ENCODE measurements at places on chromosomes 12 and 14.

- no peak for DNase-seq
Measured at GRCh38 chr12:26176725-26177124, 18.6 kb upstream of the SSPN start.

DNA sequence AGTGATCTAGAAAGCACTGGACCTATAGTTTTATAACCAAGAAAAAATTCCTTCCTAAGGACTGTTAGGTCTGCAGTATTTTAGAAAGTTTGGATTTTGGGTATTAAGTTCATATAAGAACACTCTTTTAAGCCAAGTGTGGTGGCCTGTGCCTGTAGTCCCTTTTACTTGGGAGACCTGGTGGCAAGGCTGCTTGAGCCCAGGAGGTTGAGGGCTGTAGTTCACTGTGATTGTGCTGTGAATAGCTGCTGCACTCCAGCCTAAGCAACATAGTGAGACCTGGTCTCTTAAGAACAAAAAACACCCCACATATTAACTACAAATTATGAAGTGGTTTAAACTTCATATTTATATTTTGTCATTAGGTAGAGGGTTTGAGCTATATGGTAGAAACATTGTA is 9.7 kb downstream of the DNM1L start:
- no peak for DNase-seq

DNA sequence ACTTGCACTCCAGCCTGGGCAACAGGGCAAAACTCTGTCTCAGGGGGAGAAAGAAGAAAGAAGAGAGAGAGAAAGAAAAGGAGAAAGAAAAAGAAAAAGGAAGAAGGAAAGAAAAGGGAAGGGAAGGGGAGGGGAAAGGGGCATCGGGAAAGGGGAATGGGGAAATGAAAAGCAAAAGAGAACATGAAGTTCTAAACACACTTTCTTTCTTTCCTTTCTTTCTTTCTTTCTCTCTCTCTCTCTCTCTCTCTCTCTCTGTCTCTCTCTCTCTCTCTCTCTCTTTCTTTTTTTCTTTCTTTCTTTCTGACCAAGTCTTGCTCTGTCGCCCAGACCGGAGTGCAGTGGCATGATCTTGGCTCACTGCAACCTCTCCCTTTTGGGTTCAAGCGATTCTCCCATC is 76.9 kb downstream of the RPS6KA5 start:
- no peak for DNase-seq

- no peak for DNase-seq
Measured at GRCh38 chr12:79938843-79939242, 3.9 kb upstream of the PPP1R12A start.

DNA sequence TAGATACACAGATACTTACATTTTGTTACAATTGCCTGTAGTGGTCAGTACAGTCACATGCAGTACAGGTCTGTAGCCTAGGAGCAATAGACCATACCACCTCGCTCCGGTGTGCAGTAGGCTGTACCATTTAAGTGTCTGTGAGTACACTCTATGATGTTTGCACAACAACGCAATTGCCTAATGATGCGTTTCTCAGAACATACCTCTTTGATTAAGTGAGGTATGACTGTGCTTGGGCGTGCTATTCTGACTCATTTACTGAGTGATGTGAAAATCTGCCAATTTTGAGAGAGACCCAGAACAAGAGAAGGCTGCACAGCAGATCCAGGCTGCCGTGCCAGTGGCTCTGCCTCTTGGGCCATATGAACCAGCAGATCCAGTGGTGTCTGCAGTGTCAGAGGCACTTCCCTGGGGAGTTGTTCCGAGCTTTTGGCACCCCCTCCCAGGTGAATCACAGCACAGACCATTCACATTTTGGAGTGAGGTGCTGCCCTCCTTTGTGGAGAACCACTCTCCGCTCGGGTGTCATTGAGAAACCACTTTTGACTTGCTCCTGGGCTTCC is 20.4 kb downstream of the DLK1 start:
- DNase-seq, result no peak

- DNase-seq, result no peak
Measured at GRCh38 chr14:79712302-79712950, 498.9 kb downstream of the DIO2 start.

DNA sequence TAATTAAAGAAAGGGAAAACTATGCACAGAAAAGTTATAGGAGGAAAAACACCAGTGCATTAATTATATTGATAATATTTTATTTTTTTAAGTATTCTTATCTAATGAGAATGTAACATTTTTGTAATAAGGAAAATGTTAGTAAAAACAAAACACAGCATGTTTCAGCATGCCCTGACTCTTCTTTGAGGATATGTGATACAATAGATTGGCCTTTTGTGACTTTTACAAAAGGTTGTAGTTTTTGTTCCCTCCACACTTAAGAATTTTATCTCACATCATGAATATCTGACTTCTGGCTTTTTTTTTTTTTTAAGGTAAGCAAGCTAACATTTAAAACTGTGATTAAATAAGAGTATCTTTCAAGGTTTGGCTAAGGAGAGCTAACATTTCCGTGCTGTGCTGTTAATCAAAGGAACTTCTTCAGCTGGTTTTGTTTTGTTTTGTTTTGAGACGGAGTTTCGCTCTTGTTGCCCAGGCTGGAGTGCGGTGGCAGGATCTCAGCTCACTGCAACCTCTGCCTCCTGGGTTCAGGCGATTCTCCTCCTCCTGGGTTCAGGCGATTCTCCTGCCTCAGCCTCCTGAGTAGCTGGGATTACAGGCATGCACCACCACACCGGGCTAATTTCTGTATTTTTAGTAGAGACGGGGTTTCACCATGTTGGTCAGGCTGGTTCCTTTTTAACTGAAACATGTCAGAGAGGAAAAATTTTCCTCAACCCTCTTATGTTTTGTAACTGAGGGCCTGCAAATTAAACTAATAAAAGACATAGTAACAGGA is 30.8 kb upstream of the RESF1 start:
- DNase-seq, result no peak

DNA sequence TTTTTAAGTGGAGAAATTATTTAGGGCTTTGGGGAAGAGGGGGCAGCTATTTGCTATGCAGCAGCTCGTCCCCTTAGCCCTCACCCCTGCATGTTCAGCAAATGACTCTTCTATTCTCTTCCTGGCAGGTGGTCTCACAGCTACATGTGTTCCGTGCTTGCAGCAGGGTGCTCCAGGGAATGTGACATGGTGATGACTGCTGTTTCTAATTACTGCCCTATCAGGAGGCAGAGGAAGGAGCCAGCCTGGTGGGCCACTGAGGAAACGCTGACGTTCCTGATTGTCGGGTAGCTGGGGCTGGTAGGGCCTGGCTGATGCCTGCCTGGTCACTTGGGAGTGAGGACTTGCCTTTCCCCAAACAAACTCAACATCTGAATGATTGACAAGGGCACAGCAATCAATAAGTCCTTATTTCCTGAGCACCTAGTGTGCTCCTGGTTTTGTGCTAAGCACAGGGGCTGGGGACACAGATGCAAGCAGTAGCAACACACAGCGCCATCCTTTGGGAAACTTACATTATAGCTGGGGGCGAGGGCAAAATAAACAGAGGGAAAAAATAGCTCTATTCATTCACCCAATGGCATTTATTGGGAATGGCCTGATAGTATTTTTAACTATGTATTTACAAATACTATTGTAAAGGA is 377.8 kb downstream of the FUT8 start:
- no peak for DNase-seq
